ENCODE measurements at places on chromosomes 6 and 20.

- DNase-seq: no peak
Measured at GRCh38 chr6:18473755-18474154, 86.6 kb downstream of the RNF144B start.

- DNase-seq: no peak
Measured at GRCh38 chr20:32675223-32675975, 1.7 kb upstream of the C20orf203 start.

- no peak for DNase-seq
Measured at GRCh38 chr6:157260735-157261410, 62.4 kb downstream of the TMEM242 start.

DNA sequence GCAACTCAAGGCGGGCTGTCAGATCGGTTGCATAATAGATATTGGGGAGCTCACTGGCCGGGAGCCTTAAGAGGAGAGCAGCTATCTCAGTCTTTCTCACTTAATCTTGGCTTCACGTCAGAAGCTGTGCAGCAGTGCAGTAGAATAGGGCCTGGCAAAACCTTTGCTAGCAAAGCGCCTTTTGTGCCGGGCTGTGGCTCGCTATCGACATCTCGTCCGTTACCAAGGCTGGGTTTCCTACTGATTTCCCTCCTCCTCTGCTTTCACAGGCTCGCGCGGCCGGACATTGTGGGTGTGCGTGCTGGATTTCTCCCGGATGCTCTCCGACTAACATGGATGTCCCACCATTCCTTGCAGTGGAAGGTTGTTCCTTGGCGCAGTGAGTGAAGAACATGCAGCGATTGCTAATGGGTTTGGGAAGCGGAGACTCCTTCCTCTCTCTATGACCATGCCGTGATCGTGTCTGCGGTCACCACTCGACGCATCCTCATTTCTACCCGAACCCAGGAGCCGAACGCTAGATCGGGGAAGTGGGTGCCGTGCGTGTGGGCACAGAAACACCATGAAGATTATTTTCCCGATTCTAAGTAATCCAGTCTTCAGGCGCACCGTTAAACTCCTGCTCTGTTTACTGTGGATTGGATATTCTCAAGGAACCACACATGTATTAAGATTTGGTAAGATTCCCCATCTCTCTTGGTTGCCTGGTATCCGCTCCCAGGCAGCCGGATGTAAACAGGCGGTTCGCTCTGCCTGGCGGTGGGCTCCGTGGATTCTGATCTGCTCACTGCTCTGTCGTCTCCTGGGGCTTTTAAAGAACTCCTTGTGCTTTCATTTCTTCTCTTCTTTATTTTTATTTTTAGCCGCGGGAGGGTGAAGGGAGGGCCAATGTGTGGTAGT, 5.5 kb downstream of the GRIK2 start:
- DNase-seq: no peak

DNA sequence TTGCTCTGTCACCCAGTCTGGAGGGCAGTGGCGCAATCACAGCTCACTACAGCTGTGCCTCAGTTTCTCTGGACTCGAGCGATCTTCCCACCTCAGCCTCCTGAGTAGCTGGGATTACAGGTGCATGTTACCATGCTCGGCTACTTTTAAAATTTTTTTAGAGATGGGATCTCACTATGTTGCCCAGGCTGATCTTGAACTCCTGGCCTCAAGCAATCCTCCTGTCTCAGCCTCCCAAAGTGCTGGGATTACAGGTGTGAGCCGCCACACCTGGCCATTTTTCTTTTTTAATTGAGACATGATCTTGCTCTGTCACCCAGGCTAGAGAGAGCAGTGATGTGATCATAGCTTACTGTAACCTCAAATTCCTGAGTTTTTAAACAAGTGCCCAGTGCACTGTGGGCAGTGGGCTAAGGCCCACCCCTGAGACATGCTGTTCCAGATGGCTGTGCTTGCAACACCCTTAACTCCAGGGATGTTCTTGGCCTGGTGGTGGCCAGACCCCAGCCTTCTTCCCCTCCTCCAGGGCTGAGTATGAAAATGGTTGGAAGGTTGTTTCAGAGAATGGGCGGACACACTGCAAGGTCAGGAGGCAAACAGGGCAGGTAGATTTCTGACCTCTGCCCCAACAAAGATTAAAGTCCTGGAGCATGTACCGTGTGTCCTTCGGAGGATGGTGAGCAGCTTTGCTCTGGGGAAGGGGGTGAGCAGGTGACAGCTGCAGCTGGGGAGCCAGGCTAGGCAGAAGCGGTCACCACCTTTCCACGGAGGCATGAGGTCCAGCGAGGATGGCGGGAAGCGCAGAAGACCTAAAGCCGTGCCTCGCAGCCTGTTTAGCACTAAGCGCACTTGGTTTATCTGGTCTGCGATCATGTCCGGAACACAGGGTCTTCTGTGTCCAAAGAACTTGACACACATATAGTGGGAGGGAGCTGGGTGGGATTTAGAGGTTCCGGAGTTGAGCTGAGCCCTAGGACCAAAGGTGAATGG, 1.4 kb upstream of the FAM83C start:
- DNase-seq: no peak

Data from activated CD4-positive, alpha-beta T cell treated with anti-CD3 and anti-CD28 coated beads, Interleukin-2, Interleukin-4, amounts not matched to agents 100 ng/mL and 50 ng/mL, durations not matched to agents 16 hours and 8 hours (primary cell).